Caki2 (cell line): ENCODE measurements at places on chromosomes 1 and 21.
A peak's percentile ranks its signal among the peaks of the same experiment; 100 is the strongest.

DNA sequence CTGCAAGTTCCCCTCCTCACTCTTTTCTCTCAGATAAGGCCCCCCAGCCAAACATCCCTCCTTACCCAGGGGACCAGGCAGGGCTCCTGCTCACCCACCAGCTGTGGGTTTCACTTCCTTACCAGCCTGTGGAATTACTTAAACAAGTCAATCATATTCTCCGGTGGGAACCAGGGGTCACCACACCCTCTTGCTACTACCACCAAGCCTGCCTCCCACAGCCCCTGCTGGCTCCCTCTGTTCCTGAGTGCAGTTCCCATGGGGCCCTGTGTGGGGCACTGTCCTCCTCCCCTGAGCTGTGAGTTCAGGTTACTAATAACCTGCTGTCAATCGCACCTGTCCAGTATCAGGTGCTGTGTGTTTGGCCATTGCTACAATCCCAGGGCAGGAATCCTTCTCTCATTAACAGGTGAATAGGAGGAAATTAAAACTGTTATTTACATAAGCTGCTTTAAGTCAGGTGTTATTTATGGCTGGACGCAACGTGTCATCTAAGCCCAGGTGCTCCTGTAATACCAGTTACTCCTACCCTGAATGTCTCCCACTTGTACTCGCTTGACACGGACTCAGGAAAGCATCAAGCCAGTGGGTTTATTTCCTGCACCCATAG, 53.1 kb upstream of the LBR start:
- peak; percentile 44 for DNase-seq

DNA sequence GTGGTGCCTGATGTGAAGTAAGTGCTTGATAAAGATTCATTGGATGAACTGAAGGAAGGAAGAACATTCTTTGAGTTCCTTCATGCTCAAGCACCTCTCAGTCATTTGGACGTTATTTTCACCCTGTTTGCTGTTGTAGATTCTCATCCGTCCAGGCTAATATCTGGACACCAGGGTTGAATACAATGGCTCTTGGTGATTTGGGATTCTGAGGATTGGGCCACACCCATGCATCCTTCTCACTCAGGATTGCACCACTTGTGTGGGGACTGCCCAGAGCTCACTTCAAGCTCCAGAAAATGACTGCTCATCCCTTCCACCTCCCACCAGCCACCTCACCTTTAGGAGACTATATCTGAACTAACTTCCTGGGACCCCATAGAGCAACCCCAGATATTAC, 117.1 kb upstream of the IPO9 start:
- no peak for DNase-seq

GRCh38 chr21:38307771-38308531, 51.2 kb downstream of the KCNJ15 start:
- peak; percentile 70 for DNase-seq

- no peak for DNase-seq
These were observed 940 bp upstream of the PLA2G2C start for GRCh38 chr1:20187103-20187812.
